OCI-LY7 (cell line): ENCODE measurements at places on chromosomes 1 and 21.

DNA sequence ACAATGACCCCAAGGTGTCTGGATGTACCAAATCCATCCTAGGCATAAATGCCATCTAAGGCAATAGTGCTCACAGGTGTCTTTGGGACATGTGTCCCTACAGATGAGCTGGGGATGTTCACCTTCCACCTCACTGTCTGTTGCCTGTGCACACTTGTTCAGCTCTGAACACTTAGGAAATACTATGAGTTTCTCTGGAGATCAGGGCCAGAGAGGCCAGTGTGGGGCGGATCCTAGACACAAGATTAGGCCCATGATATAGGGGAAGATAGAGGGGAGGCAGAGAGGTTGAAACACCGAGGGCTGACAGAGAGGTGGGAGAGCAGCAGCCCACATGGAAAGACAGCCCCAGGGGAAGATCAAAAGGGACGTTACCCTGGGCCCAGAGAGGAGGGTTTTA is 25.6 kb downstream of the C1orf116 start:
- no peak for DNase-seq

GRCh38 chr1:212208978-212209644 is 76.1 kb upstream of the PPP2R5A start:
- DNase-seq = no peak

DNA sequence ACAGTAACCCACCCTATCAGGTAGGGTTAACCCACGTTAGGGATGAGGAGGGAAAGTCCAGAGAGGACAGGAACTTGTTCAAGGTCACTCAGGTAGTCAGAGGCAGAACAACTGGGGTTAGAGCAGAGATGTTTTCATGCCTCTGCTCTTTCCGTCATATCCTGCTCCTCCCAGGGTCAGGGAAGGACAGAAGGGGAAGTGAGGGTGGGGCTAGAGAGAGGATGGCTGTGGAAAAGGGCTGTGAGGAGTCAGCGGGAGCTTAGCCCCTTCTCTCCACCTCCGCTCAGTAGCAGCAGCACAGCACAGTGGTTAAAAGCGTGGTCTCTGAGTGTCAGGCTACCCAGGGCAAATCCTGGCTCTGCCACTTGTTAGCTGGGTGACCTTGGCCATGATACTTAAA is 36.5 kb downstream of the DDX20 start:
- no peak for DNase-seq

DNA sequence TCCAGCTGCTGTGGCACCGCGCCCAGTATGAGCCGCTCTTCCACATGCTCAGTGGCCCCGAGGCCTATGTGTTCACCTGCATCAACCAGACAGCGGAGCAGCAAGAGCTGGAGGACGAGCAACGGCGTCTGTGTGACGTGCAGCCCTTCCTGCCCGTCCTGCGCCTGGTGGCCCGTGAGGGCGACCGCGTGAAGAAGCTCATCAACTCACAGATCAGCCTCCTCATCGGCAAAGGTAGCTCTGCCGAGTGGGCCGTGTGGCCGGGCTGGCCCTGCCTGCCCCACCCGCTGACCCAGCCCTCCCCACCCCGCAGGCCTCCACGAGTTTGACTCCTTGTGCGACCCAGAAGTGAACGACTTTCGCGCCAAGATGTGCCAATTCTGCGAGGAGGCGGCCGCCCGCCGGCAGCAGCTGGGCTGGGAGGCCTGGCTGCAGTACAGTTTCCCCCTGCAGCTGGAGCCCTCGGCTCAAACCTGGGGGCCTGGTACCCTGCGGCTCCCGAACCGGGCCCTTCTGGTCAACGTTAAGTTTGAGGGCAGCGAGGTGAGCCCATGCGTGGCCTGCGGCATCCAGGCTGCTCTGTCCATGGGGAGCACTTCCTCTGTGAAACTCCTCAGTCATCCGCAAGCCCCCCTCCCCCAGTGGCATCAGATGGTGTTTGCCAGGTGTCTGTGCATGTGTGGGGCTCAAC is 64.2 kb downstream of the PIK3CD start:
- peak; percentile 37 for DNase-seq

GRCh38 chr1:245871915-245872314 is 635.2 kb downstream of the SMYD3 start:
- no peak for DNase-seq

- no peak for DNase-seq
These were observed 31.7 kb upstream of the FNBP1L start for GRCh38 chr1:93416183-93416582.

GRCh38 chr1:244849189-244849866 is 13.9 kb downstream of the COX20 start:
- no peak for DNase-seq

- DNase-seq = no peak
These were observed 269.2 kb upstream of the RGS18 start for GRCh38 chr1:191888996-191889622.

DNA sequence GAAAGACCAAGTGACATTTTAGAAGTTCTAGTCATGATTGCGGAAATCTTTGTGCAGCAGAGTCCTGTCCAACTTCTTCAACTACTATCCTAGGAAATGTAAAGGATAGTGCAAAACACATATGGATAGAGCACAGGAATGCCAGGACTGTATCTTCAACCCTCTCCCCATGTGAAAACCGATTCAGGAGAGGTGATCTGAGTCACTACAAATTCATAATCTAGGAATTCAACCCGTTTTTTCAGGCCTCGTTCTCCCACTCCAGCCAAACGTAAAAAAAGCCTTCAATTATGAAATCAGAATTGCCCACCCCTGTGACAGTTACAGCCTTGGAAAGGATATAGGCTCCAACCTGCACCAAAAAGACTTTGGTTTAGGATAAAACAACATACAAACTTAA is 52.9 kb upstream of the RGS1 start:
- no peak for DNase-seq

DNA sequence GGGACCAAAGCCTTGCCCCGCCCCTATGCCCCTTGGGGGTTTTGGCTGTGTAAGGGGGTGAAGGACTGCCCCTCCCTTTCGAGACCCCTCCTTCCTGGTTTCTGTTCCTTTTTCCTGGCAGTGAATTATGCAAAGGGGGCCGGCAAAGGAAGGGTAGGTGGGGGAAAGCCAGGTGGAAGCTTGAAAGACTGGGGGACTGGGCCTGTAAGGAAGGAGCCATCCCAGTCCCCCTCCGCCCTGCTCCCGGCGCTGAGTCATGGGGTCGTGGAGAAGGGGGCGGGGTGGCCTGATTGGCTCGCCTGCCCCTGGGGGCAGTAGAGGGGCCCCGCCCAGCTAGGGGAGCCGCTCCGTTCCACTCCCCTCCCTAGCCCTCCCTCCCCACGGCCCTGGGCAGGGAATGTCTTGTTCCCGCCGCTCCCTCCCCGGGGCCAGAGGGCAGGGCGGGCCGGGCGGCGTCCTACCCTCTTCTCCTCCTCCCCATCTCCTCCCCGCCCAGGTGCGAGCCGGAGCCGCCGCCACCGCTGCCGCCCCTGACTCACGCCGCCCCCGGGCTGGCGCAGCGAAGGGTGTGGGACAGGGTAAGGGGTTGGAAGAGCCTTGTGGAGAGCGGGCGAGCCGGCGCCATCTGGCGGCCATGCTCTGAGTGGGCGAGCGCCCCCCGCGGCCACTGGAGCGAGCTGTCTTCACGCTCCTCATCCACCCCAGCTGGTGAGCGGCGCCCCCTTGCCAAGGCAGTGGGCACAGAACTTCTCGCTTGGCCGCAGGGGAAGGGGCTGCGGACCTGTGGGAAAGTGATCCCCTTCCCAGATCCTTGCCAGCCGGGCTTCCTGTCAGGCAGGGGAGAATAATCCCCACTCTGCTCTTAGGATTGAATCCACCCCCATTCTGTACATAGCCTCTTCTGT is 14.7 kb downstream of the ZBTB7B start:
- peak; percentile 89 for DNase-seq

- no peak for DNase-seq
These were observed 159.8 kb downstream of the ZNF326 start for GRCh38 chr1:90154711-90155110.

GRCh38 chr1:212678456-212679410 is 20.9 kb downstream of the BATF3 start:
- peak; percentile 23 for DNase-seq

DNA sequence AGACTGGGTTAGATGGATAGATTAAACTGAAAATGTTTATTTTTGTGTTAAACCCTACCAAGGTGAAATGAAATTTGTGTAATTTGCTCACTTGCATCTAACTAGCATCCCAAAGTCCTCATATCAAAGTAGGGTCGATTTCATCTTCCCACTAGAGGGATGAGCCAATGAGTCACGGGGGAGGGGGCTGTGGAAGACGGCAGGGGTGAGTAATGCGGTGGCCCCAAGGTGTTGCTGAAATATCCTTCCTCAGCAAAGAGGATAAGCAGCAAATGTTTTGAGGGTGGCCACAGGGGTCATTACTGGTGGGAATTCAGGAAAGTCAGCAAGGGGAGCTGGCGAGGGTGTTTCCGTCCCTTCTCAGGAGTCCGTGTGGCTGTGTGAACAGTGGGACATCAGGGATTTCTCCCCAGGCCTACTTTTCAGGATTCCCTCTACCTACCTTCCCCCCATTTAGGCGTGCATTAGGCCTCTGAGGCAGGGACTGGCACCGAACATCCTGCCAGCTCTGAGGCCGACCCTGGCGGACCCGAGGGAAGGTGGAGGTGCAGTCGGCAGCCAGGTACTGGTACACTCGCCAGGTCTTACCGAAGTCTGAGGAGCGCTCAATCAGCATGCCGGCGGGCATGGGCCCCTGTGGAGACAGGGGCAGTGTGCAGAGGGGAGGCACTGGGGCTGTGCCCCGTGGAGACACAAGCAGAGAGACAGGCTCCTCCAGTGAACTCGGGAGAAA is 18.1 kb downstream of the LAMB3 start:
- no peak for DNase-seq

GRCh38 chr1:215986401-215986800 is 419.3 kb downstream of the KCTD3 start:
- no peak for DNase-seq

DNA sequence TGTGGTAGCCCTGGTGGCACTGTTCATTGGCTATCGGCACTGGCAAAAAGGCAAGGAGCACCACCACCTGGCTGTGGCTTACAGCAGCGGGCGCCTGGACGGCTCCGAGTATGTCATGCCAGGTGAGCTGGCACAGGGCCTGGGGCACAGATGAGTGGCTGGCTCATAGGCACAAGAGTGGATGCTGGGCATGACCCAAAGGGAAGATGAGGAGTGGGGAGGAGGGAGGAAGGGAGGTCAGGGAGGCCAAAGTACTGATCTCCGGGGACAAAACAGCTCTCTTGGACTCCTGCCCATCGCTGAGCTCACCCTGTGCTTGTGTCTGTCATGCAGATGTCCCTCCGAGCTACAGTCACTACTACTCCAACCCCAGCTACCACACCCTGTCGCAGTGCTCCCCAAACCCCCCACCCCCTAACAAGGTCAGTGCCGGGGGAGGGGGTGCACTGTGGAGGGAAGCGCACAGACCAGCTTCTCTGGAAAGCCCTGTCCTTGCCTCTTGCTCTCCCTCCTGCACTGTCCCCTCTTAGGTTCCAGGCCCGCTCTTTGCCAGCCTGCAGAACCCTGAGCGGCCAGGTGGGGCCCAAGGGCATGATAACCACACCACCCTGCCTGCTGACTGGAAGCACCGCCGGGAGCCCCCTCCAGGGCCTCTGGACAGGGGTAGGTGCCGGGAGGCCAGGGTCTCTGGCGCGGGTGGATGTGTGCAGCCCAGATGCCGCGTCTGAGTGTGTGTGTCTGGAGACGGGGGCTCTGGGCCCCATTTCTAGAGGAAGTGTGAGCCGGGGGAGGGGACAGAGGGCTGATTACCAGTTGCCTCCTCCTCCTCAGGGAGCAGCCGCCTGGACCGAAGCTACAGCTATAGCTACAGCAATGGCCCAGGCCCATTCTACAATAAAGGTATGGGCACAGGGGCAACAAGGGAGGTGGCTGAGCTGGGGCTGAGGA is 7.3 kb upstream of the LRRC71 start:
- no peak for DNase-seq

GRCh38 chr1:8604041-8604945 is 213.1 kb downstream of the RERE start:
- DNase-seq = no peak

- no peak for DNase-seq
These were observed 14.0 kb downstream of the PLA2G2E start for GRCh38 chr1:19909392-19909791.

DNA sequence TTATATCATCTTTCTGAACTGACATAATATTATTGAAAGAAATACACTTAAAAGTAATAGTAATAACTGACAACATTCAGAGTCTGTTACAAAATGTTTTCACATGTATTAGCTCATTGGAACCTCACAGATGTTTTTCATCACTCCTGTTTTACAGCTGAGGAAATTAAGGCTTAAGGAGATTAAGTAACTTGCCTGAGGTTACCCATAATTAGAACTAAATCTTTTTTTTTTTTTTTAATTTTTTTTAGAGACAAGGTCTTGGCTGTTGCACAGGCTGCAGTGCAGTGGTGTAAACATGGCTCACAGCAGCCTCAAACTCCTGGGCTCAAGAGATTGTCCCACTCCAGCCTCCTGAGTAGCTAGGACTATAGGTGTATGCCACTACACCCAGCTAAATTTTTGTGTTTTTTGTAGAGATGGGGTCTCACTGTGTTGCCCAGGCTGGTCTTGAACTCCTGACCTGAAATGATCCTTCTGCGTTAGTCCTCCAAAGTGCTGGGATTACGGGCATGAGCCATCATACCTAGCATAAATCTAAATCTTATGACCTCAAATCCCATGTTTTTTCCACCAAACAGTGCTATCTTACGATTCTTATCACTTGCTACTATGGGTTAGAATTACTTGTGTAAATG is 64.7 kb upstream of the MACF1 start:
- no peak for DNase-seq

- DNase-seq = peak; percentile 20
These were observed 543 bp downstream of the TMEM9 start for GRCh38 chr1:201153474-201154388.

DNA sequence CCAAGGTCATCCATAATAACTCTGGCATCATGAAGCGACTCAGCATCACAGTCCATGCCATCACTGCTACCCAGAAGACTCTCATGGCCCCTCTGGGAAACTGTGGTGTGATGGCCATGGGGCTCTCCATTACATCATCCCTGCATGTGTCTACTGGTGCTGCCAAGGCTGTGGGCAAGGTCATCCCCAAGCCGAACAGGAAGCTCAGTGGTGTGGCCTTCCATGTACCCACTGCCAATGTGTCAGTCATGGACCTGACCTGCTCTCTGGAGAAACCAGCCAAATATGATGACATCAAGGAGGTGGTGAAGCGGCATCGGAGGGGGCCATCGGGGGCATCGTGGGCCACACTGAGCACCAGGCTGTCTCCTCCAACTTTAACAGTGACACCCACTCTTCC is 65.1 kb upstream of the ARHGAP29 start:
- no peak for DNase-seq

DNA sequence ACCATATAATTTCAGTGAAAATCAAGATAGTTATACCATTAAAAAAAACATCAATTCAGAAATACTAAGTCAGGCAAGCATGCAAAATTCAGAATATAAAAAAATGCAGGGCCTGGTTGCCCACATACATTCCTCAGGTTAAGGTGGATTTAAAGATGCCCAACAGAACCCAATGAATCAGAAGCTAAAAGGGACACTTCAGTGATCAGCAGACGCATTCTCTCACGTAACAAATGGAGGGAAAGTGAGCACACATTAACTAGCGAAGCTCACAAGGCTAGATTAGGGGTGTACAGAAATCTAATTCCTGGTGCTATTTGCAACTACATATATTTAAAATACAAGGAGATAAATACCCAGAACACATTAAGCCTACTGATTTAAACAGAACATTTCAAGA is 17.5 kb downstream of the TOMM20 start:
- no peak for DNase-seq
